Osteocyte (in vitro differentiated cells): ENCODE measurements at places on chromosomes 6 and 20. TPM values are rescaled to one million over a fixed set of nuclear protein-coding genes. Genes with fewer than 3 reads are reported as not detected.

DNA sequence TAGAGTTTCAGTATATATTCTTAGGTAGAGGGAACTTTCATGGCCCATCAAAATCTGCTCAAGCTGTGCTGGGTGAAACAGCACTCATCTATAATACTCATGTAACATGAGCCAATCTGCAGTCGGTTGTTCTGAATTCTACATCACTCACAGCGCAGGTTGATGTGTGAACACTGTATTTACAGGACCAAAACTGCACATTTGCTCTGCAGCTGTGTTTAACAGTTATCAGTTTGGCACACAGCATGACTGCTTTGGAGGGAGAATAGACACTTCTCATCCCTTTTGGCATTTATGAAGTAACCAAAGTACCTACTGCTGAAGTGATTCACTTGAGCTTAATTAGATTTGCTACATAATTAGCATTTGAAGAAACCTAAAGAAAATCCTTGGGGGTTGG, 225.1 kb downstream of the BCKDHB start:
- no peak for DNase-seq

DNA sequence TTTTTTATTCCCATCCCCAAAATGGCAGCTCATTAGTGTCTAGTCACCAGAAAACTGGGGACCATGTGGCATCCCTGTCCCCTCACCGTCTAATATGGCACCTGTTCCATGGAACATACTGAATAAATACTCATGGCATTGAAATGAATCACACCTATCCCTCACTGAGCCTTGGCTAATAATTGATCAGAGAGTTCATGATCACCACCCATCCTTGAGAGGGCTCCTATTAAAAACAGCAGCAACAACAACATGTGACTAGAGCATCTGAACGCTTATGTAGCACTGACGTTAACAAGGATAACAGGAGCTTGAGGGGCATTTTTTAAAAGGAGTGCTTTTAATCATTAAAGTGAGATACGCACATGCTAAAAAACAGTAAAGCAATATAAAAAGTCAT, 1111.6 kb upstream of the FLRT3 start:
- DNase-seq = no peak

- no peak for DNase-seq
Measured at GRCh38 chr6:137731960-137732616, 135.0 kb upstream of the TNFAIP3 start.

- DNase-seq = no peak
Measured at GRCh38 chr6:45302832-45303231, 25.3 kb upstream of the RUNX2 start.

DNA sequence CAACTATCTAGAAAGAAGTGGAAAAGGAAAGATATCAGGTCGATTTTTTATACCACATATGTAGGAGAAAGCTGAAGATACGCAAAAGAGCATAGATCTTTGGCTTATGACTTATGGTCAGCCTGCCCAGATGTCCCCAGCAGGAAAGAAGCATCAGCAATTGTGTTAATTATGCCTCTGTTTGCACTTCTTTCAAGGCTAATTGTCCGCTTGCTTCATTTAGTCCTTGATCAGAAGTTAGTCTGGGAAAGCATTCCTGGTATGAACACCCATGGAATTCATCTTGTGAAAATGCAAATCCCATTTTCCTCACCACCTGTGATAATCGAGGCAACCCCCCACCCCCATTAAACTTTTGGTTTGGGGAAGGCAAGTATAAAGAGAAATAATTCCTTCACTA, 62.8 kb downstream of the ATP9A start:
- no peak for DNase-seq

DNA sequence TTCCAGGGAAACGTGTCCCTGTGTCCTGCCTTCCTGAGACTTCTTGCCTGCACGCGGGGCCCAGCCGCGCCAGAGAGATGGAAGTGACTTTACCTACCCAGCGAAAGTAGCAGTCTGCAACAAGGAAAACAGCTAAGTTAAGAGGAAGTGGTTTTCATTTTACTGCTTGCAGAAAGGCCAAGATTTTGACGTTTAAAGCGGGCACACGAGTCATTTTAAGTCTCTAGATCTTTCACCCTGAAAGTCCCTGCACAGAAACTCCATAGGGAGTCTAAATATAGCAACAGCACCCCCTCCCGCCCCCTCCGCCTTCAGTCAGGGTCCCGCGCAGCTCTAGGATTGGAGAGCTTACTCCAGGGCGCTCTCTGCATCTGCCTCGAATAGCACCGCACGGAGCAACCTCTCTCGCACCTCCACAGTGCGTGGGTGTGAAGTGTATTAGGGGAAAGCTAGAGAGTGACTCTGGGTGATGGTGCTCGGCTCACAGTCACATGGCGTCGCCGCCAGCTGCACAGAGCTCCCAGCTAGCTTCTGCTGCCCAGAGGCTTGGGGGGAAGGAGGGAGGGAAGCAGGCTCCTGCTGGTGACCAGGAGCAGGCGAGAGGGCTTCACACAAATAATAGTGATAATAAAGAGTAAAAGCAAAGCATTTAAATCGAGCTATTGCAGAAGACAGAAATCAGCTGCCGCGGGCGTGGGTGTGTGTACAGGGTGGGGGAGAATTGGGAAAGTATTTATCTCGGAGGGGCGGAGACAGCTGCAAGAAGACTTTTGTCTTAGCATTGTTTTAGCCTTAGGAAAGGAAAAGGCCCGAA, 1.8 kb upstream of the KCNQ5 start:
- DNase-seq = no peak

The PI3 gene
- total RNA-seq = not detected in 2 replicates

The SMLR1 gene
- not detected in 2 replicates for total RNA-seq
